ENCODE measurements at places on chromosomes 11 and 22.

- DNase-seq: no peak
Measured at GRCh38 chr22:24474649-24475255, 20.4 kb upstream of the UPB1 start.

- DNase-seq: no peak
Measured at GRCh38 chr11:76810151-76810853, 27.1 kb downstream of the TSKU start.

DNA sequence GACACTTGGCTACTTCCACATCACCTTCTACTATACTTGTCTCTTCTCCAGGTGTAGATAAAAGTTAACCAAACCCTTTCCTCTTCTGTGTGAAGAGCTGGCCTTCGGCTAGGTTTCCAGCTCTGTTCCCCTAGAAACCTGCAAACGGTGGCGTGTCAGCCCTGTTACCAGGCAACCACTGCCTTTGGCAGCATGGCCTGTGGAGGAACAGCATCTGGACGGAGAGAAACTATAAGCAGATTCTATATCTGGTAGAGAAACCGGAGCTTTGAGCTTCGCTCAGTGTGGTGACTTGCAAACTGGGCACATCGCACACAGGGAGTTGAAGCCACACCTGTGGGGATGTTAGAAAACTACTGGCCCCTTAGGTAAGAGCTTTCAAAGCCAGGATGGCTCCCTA, 35.9 kb downstream of the ARAP1 start:
- DNase-seq: peak; percentile 15

DNA sequence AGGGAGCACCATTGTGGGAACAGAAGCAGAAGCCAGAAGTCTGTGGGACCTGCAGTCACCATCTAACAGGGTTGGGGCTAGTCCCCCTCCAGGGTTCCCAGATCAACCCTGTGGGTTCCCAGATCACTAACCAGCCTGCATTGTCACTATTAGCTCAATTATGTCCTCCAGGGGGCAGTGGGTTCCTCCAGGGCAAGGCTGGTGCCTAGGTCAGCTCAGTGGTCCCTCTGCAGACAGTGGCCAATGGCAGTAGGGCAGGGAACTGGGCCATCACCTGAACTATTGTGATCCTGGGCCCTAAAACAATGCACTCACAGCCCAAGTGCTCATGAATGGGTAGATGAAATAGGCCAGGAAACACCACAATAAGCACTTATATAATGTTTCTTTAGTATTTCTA, 18.8 kb upstream of the PRSS23 start:
- DNase-seq: no peak

- DNase-seq: peak; percentile 37
Measured at GRCh38 chr11:66017321-66017720, 5.5 kb downstream of the CST6 start.

GRCh38 chr11:75313513-75314272, 37.8 kb downstream of the ARRB1 start:
- peak; percentile 23 for DNase-seq

DNA sequence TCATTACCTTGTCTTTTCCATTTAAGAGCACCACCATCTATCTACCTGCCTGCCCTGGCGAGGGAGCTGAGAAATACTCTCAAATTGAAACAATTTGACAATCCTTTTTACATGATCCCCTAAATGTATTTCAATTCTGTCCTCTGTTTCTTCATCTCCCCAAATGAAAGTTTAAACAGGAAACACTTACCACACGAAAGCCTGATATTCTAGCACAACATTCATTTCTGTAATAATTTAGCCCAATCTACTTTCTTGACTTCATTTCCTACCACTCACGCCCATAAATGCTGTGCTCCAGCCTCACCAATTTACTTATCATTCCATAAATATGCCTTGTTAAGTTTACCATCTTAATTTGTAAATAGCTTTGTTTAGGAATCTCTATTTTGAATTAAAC, 89.8 kb upstream of the MS4A8 start:
- no peak for DNase-seq

GRCh38 chr22:24379536-24379935, 47.9 kb upstream of the ADORA2A start:
- peak; percentile 13 for DNase-seq

DNA sequence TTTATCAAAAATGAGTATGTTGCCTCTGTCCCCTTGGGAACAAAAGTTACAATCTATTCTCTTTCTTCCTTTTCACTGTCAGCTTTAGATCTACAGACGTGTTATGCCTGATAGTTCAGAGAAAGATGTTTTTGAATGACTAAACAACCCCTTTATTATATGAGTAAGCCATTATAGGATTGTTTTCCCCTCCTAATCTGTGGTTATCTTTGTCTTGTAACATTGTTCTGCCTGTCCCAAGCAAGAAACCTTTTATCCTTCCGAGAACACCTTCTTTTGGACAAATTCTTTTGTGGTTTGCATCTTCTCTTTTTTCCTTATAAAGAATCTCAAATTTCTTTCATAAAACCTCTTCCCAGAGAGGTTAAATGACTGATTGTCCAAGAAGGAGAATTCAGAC, 208.4 kb downstream of the DDX10 start:
- DNase-seq: no peak

- DNase-seq: peak; percentile 51
Measured at GRCh38 chr22:48464246-48464645, 1363.4 kb downstream of the BRD1 start.

DNA sequence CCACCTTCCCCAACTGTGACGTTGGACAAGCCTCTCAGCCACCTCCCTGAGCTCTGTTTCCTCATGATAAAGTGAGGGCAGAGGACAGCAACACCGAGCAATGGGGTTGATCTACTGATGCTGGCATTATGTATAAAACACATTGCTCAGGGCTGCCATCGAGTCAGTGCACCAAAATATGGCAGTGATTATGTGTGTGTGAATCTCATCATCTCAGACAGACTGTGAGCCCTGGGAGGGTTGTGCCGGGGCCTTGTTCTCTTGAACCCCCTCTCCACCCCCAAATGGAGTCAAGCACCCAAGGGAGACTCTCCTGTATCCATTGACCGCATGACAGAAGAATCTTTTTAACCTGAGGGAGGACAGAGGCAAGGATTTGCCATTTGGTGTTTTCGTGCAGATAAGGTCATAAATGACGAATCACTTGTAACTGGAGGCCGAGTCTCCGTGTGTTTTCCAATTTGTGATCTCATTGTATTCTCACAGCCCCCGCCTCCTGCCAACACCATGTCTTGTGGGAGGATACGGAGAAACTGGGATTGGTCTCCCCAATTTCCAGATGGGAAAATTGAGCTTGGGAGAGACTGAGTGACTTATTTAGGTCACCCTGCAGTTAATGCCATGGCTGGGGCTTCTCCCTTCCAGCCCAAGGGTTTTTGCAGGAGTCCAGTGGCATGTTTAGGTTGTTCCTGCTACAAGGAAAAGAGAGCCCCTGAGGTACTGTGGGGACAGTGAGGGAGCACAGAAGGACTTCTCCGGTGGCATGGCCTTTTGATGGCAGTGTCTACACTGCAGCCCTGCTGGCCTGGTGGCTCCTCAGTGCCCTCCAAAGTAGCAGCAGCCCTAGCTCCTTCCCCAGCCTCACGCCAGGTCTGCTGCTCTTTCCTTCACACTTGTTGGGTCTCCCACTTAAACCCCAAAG, 52.4 kb downstream of the CHRDL2 start:
- no peak for DNase-seq

DNA sequence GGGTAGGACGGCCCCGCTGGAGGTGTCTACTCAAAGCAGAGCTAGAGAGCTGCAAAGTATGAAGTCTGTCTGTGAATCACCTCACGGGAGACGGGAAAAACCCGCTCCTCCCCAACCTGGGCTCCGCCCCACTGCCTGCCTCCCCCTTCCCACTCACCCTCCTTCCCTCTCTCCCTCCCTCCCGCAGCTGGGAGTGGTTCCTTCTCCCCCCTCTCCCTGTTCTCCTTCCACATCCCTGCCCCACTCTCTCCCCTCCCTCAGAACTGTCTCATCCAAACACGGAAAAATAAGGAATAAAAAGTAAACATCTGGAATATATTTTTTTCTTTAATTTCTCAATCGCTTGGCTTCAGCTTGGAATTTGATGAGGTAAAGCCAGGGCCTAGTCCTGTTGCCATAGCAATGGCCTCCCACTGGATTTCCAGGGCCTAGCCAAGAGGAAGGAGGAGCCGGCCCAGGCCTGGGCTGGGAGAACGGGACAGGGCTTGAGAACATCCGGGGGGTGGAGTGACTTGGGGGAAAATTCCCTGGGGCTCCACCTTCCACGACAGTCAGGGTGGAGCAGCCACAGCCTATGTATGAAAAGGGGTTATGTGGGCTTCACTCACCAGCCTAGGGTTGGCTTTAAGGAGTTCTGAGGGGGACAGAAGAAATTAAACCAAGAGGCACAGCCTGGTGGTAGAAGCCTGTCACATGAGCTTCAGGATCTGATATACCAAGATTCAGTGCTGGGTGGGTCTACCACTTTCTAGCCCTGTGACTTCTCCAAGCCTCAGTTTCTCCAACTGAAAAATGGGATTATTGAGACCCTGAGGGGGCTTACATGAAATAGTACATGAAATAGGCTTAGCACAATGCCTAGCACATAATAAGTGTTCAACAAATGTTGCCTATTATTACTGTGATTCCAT, 2.2 kb downstream of the TNKS1BP1 start:
- DNase-seq: peak; percentile 85

GRCh38 chr11:114187173-114187572, 109.0 kb upstream of the NNMT start:
- no peak for DNase-seq

GRCh38 chr11:64186492-64187165, 658 bp downstream of the STIP1 start:
- peak; percentile 58 for DNase-seq

- peak; percentile 60 for DNase-seq
Measured at GRCh38 chr11:79101656-79102055, 339.2 kb downstream of the TENM4 start.

GRCh38 chr11:127993788-127994187, 593.6 kb downstream of the ETS1 start:
- DNase-seq: no peak

DNA sequence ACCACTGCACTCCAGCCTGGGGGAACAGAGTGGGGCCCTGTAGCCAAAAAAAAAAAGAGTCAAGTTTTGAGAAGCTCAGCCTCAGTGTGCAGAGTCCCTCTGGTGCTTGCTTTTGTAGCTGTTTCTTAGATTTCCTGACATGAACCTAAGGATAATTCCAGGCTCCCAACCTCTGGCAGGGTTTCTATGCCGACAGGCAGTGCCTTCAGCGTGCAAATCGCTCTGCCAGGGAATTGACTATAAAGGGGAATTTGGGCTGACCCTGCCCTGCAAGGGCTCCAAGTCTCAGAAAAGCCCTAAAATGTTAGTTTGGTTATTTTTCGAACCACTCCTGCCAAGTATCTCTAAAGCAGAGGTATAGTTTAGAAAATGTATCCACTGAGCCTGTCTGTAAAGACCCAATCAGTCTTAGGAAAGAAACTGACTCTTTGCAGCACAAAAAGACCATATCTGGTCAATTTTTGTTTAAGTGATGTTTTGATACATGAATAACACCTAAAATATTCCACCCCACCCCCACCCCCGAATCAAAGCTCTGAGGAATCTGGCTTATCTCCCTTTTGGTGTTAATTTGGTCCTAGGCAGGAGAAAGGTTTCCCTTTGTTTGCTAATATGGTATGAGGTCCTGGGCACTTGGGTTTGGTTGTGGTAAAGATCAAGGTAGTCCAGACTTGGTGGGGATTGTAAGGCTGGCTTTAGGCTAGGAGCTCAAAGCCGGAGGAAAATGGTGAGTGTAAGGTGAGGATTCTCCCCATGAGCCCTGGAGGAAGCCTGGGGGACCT, 49.7 kb downstream of the ANO1 start:
- DNase-seq: no peak

DNA sequence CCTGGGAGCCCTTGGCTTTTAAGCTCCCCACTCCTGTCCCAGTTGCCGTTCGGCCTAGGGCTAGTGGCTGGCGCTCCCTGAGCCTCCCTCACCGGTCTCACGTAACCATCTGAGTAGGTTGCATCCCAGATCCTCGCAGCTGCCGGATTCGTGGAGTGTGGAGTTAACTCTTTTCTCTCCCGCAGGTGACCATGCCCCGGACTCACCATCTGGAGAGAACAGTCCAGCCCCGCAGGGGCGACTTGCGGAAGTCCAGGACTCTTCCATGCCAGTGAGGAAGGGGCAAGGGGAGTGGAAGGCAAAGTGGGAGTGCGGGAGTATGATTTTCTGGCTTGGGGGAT, 902 bp downstream of the MUS81 start:
- DNase-seq: peak; percentile 67

DNA sequence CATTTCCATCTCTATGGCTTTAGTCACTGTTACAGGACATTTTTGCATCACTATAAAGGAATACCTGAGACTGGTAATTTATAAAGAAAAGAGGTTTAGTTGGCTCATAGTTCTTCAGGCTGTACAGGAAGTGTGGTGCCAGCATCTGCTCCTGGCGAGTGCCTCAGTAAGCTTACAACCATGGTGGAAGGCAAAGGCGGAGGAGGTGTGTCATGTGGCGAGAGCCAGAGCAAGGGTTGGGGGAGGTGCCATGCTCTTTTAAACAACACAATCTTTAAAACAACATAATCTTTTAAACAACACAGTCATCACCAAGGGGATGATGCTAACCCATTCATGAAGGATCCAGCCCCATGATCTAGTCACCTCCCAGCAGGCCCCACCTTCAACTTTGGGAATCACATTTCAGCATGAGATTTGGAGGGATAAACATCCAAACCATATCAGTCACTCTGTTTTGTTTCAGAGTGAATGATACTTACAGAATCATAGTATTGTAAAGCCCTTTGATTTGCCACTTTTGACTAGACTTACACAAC, 103.3 kb downstream of the PDE3B start:
- no peak for DNase-seq

DNA sequence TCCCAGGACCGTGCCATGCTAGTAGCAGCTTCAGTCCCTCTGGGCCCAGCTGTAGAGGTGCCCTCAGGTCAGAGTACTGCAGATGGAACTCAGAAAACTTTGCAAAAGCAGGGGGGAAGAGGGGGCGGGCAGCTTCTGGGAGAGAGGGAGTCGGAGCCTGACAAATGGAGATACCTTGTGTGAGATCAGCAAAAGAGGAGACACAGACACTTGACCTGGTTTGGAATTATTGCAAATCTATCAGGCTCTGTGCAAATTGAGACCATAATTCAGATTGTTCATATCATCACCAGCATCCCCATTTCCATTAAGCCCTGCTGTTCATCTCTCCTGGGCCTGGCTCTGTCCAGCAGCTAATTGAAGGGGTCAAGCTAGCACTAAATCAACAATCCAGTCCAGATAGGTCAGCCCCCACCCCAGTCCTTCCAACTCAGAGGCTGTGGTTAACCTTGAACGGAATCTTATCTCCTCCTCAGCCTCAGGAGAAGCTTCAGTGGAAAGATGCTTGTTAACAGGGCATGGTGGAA, 292.6 kb upstream of the PLET1 start:
- peak; percentile 24 for DNase-seq

DNA sequence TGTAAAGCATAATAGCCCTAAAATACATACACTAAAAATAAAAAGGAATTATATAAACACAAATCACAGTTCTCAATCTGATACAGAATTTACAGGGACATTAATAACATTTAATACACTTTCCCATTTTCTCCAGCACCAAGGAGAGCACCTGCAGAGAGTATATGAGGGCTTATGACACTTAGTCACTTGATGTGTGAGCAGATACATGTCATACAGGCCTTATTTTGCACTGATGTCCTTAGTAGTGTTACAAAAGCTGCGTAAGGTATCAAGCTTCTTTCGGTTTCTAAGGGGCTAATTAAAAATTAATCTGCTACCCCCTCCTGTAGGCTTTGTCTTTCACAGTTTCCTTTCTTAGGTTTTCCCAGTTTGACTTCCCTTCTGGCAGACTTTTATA, 61.3 kb downstream of the TRIM44 start:
- peak; percentile 53 for DNase-seq

Measured in NCI-H69 (cell line).